Tibial nerve (tissue), 4 donors: ENCODE measurements at places on chromosomes 2 and 18. TPM values are rescaled to one million over a fixed set of nuclear protein-coding genes. Genes with fewer than 3 reads are reported as not detected.
A peak's percentile ranks its signal among the peaks of the same experiment; 100 is the strongest.

Gene FKBP7
- 21.3 TPM for total RNA-seq

DNA sequence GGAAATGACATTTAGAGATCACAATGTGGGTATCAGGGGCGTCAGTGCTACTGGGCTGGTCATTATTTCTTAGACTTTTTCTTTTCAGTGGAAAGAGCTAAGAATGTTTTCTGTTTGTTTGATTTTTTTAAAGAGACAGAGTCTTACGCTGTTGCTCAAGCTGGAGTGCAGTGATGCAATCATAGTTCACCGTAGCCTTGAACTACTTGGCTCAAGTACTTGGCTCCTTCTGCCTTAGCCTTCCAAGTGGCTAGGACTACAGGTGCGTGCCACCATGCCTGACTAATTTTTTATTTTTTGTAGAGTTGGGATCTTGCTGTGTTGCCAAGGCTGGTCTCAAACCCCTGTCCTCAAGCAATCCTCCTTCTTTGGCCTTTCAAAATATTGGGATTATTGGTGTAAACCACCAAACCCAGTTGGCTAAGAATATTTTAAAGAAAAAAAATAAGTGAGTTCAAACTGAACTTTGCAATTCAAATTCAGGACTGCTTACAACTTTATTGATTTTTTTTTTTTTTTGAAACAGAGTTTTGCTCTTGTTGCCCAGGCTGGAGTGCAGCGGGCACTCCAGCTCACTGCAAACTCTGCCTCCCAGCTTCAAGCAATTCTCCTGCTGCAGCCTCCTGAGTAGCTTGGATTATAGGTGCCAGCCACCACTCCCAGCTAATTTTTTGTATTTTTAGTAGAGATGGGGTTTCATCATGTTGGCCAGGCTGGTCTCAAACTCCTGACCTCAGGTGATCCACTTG is 154.2 kb downstream of the MIB1 start:
- H3K27ac ChIP-seq, result no peak overlapping the region
- H3K27me3 ChIP-seq, result no peaks in the 10 kb centered on the region
- H3K4me3 ChIP-seq, result no peak overlapping the region
- no peak for DNase-seq

GRCh38 chr2:167602122-167602521 is 645.3 kb downstream of the STK39 start:
- no peak overlapping the region for H3K27ac ChIP-seq
- no peaks in the 10 kb centered on the region for H3K27me3 ChIP-seq
- H3K36me3 ChIP-seq, result no peaks in the 10 kb centered on the region

DNA sequence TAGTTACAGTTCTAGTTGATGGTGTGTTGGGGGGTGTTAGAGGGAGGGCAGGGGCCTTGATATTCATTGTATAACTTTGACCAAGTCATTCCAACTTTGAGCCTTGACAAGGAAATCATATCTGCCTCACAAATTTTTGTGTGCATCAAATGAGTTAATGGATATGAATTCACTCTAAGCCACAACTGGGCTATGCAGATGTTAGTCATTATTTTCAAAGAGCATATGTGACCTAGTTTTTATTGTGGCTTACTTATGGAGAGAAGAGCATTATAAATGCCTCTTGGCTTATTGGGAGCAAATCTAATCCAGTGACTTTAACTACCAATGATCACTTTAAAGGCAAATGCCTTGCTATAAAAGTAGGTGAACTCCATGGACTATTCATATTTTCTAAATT is 250.2 kb downstream of the LPIN1 start:
- no peak for DNase-seq
- no peaks in the 10 kb centered on the region for H3K4me1 ChIP-seq
- H3K27ac ChIP-seq, result no peak overlapping the region
- no peaks in the 10 kb centered on the region for H3K36me3 ChIP-seq

DNA sequence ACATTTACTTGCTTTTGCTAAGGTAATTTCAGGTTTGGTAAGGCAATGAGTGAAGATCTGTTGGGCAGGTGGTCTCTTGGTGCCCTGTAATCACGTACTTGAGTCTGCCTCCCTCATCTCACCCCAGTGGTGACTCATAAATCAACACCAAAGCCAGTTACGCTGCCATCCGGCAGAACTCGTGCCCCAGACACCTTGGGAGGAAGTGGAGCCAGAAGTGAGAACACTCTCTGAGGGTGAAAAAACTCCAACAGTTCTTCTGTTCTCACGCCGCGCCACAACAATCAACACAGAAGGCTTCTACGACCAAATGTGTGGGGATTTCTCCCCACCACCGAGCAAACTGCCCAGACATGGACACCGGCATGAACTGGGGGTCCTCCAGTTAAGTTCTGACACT is 206.2 kb downstream of the ARL4C start:
- DNase-seq, result no peak
- H3K36me3 ChIP-seq, result no peaks in the 10 kb centered on the region
- H3K27ac ChIP-seq, result peak overlapping the region; percentile 38
- no peaks in the 10 kb centered on the region for H3K27me3 ChIP-seq

DNA sequence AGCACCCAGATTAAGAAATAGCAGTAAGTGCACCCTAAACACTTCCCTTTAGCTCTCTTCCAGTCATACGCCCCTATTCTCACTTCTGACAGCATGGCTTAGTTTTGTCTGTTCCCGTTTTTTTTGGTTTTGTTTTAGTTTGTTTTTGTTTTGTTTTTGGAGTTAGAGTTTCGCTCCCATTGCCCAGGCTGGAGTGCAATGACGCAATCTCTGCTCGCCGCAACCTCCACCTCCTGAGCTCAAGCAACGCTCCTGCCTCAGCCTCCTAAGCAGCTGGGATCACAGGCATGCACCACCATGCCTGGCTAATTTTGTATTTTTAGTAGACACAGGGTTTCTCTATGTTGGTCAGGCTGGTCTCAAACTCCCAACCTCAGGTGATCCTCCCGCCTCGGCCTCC is 2067.7 kb downstream of the SUCLG1 start:
- H3K27ac ChIP-seq, result no peak overlapping the region
- H3K27me3 ChIP-seq, result no peaks in the 10 kb centered on the region
- H3K4me3 ChIP-seq, result no peak overlapping the region
- no peaks in the 10 kb centered on the region for H3K36me3 ChIP-seq
- no peak for DNase-seq

- H3K4me3 ChIP-seq, result no peak overlapping the region
- H3K36me3 ChIP-seq, result no peaks in the 10 kb centered on the region
- no peak overlapping the region for H3K27ac ChIP-seq
- DNase-seq, result no peak
- H3K27me3 ChIP-seq, result no peaks in the 10 kb centered on the region
These were observed 10.6 kb downstream of the NCKAP5 start for GRCh38 chr2:133557614-133558013.
